ENCODE measurements at places on chromosomes 6 and 20. TPM values are rescaled to one million over a fixed set of nuclear protein-coding genes. Genes with fewer than 3 reads are reported as not detected.

Gene OSER1
- 33.8 TPM for polyA plus RNA-seq

Gene EPB41L1
- 25.2 TPM for polyA plus RNA-seq

DNA sequence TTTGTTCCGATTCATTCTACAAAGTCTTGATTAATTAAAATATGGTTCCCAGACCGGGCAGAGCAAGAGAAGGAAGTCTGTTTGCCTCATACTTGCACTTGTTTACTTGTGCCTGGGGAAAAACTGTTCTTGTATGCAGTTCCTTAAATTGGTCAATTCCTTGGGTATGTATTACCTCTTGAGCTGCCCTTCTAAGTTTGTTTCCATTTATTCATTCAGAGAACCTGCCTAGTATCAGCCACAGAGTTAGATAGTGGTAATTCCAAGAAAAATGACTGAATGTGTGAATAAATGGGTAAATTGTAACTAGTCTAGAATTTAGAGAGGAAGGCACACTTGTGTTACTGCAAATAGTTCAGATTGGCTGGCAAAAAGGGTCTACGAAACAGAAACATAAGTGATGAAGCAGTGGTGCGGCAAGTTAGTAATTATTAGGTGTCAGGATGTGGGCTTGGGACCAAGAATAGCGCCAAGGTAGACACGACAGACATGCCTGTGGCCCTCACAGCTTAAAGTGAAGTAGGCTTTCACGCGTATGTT lies 525 bp upstream of the MAK start:
- peaks cover 25% of the 10 kb centered on the region for H3K27me3 ChIP-seq
- no peak overlapping the region for H3K27ac ChIP-seq
- DNase-seq, result no peak

- no peaks in the 10 kb centered on the region for H3K4me1 ChIP-seq
- peaks cover 5% of the 10 kb centered on the region for H3K27me3 ChIP-seq
- DNase-seq, result no peak
- no peaks in the 10 kb centered on the region for H3K36me3 ChIP-seq
- H3K4me3 ChIP-seq, result no peak overlapping the region
- H3K27ac ChIP-seq, result no peak overlapping the region
Observed at GRCh38 chr6:135234492-135234780, 53.3 kb downstream of the MYB start.

- no peak overlapping the region for H3K27ac ChIP-seq
- no peaks in the 10 kb centered on the region for H3K4me1 ChIP-seq
- H3K4me3 ChIP-seq, result no peak overlapping the region
- DNase-seq, result no peak
- H3K27me3 ChIP-seq, result no peaks in the 10 kb centered on the region
- H3K36me3 ChIP-seq, result no peaks in the 10 kb centered on the region
Observed at GRCh38 chr20:37943033-37943432, 40.1 kb downstream of the VSTM2L start.

- H3K27me3 ChIP-seq, result peaks cover 5% of the 10 kb centered on the region
- H3K27ac ChIP-seq, result no peak overlapping the region
- no peak for DNase-seq
- H3K4me1 ChIP-seq, result no peaks in the 10 kb centered on the region
Observed at GRCh38 chr6:98782772-98783171, 51.6 kb upstream of the POU3F2 start.

Data from hepatocyte (in vitro differentiated cells).